Natural killer cell treated with Interleukin-12 subunit alpha and Interleukin-12 subunit beta and Interleukin-15 and Interleukin-18, amount 100 ng/mL, for 72 hours (primary cell): ENCODE measurements at places on chromosomes 13 and 19.
A peak's percentile ranks its signal among the peaks of the same experiment; 100 is the strongest.

DNA sequence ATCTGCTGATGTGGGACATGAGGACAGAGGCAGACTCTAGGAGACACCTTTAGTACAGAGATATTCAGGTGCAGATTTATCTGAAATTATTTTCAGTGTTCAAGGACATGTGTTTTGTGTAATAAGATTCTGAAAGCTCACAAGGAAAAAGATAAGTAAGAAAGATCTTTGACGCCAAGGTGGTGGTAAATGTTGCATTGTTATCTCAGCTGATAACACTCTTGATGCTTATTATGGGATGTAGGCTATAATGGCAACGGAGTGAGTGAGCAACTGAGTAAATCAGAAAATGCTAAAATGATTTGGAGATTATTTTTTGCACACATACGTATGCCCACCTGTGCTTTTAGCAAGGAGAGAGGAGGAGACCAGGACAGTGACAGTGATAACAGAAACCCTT, 510.9 kb downstream of the KLF12 start:
- DNase-seq = no peak

DNA sequence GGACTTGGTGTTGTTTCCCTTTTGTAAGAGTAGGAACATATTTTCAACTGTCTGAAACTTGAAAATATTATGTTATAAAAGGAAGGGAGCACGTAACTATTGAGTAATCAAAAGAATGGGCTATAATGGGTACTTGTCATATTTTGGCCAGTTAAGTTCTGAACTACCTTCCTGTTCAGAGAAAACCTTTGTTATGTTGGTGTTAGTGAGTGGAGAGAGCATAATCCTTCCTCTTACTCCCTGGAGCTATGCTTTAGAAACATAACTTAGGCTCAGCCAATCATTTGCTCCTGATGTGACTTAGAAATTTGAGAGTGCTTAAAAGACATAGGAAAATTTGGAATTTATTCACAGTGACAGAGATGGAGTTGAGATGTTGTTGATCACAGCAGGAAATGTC, 482.5 kb upstream of the SPRY2 start:
- DNase-seq = no peak

GRCh38 chr19:28351761-28352160, 861.2 kb downstream of the UQCRFS1 start:
- no peak for DNase-seq

DNA sequence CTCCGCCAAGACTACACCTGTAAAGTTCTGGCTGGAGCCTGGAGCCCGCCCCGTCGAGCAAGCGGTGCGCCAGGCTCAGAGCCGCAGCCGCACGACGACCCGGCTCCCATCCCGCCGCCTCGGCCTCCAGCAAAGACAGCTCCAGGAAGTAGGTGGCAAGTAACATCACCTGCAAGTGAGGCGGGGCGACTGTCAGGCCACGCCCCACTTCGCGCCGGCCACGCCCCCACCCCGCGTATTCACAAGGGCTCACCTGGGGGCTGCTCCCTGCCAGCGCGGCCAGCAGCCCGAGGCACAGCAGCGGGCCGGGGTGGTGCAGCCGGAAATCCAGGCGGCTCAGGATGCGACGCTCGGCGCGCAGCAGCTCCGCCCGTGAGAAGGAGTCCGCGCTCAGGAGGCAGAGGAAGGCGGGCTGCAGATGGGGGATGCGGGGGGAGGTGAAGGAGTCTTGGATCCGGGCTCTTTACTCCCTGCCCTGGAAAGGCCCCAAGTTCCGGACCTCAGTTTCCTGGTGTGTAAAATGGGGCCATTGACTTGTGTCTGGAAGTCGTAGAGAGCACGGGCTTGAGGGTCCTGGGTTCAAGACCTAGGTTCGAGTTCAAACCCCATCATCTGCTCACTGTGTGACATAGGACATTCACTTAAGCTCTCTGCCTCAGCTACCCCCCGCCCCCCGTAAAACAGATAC, 3.2 kb downstream of the CCNP start:
- no peak for DNase-seq

GRCh38 chr13:73693215-73693614, 441.0 kb downstream of the KLF12 start:
- no peak for DNase-seq

- DNase-seq = peak; percentile 89
These were observed 4.3 kb downstream of the DOT1L start for GRCh38 chr19:2167896-2168618.

GRCh38 chr13:95181586-95181985, 119.7 kb downstream of the ABCC4 start:
- DNase-seq = no peak

- no peak for DNase-seq
These were observed 18.1 kb upstream of the ZFP82 start for GRCh38 chr19:36436531-36436930.

DNA sequence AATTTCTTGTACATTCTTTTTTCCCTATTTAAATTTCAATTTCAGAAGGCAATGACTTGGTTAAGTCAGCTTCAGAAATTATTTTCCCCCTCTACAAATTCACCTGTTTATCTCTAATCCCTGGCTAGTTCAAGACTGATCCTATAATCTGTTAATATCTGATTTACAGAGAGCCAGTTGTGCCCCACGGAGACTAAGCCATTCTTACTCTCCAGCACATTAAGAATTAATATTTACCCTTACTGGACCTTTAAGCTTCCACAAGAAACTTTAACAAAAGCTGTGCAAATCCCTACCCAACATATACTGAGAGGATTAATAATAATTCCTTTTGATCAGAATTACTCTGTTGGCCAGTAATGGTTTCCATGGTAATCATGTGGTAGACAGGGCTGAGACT, 786.2 kb downstream of the PCDH9 start:
- no peak for DNase-seq

GRCh38 chr13:33251131-33251661, 34.4 kb downstream of the STARD13 start:
- DNase-seq = no peak

DNA sequence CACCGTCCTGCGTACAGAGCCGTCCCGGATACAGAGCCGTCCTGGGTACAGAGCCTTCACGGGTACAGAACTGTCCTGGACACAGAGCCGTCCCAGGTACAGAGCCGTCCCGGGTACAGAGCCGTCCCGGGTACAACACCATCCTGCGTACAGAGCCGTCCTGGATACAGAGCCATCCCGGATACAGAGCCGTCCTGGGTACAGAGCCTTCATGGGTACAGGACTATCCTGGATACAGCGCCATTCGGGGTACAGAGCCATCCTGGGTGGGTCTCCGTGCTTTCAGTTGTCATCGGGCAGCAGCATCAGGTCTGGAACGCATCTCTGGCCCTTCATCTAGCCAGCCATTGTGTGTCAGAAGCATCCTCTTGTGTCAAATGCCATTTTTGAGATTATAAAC, 222.3 kb upstream of the SOX1 start:
- no peak for DNase-seq

- no peak for DNase-seq
These were observed 574 bp downstream of the ZNF227 start for GRCh38 chr19:44212866-44213346.

DNA sequence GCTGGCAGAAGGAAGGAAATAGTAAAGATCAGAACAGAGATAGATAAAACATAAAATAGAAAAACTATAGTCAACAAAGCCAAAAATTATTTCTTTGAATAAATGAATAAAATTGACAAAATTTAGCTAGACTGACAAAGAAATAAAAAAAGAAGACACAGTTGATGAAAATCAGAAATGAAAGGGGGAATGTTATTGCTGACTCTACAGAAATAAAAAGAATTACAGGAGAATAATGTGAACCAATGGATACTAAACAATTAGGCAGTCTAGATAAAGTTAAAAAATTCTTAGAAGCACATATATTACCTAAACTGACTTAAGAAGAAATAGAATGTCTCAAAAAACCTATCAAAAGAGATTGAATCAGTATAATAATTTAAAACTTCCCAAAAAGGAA, 933.8 kb downstream of the PCDH9 start:
- no peak for DNase-seq

DNA sequence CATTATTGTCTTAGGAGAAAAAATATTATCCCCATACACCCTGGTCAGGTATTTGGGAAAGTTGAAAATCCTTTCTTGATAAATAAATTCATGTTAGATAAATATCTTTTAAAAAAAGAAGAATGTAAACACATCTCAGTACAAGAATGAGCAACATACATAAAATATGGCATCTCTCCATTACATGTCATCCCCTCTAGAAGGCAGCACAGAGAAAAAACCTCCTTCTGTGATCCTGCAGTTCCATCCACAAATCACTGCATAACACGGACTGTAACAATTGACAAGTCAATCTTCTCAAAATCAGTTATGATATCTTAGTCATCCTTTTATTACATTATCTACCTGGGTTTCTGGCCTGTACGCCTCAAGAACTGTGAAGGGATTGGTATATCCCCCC, 683.9 kb upstream of the KLHL1 start:
- DNase-seq = no peak

GRCh38 chr19:13463296-13463695, 43.0 kb downstream of the CACNA1A start:
- no peak for DNase-seq

DNA sequence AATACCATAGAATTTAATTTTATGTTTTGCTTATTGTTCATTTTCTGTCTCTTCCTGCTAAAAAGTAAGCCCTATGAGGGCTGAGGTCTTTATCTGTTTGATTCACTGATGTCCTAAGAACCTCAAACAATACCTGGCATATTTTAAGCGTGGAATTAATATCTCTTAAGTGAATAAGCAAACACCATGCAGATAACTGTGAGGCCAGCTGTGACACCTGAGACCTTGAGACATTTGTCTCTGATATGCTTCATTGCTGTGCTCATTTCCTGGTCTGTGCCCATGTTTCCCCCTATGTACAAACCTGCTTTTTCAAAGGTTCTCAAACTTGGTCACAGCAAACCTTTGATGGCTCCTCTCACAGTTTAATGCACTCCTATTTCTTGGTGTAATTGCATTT, 254.6 kb downstream of the COG6 start:
- DNase-seq = no peak

- DNase-seq = no peak
These were observed 18.7 kb upstream of the B3GNT3 start for GRCh38 chr19:17775991-17776803.

DNA sequence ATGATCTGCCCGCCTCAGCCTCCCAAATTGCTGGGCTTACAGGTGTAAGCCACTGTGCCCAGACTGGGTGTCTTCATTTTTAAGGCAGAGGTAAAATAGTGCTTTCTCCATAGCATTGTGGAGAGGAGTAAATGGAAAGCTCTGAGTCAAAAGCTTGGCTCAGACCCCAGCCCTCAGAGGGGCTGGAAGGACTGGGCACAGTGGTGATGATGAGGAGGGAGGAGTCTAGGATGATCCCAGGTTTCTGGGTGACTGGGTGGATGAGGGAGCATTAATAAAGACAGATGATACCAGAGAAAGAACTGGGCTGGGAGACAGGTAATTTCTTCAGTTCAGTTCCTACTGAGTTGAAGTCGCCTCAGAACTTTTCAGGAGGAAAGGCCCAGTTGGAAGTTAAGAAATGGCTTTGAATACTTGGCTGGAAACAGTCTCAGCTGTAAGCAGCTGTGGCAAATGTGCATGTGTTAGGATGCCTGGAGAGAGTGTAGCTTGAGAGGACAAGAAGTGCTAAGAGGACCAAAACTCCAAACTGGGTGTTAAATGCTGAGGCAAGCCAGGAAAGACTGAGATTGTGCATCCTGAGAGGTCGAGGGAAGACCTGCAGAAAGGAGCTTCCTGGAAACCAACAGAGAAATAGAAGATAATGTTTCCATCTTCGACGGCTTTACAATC, 37.1 kb upstream of the MEDAG start:
- no peak for DNase-seq

GRCh38 chr13:60936281-60936680, 479.4 kb downstream of the PCDH20 start:
- no peak for DNase-seq
